Type B pancreatic cell (in vitro differentiated cells): ENCODE measurements at places on chromosomes 16 and 17. TPM values are rescaled to one million over a fixed set of nuclear protein-coding genes. Genes with fewer than 3 reads are reported as not detected.

GRCh38 chr16:1102921-1103635 lies 7.0 kb upstream of the C1QTNF8 start:
- H3K4me3 ChIP-seq: no peak overlapping the region
- no peaks in the 10 kb centered on the region for H3K4me1 ChIP-seq
- H3K27me3 ChIP-seq: peaks cover 3% of the 10 kb centered on the region
- peak; percentile 83 for DNase-seq

GRCh38 chr17:1047879-1048470 lies 51.0 kb downstream of the TIMM22 start:
- no peaks in the 10 kb centered on the region for H3K27me3 ChIP-seq
- no peak overlapping the region for H3K4me3 ChIP-seq
- peaks cover 19% of the 10 kb centered on the region for H3K4me1 ChIP-seq
- peak overlapping the region; percentile 61 for H3K27ac ChIP-seq
- H3K36me3 ChIP-seq: no peaks in the 10 kb centered on the region
- DNase-seq: no peak

GRCh38 chr16:47037396-47037745 lies 63.9 kb upstream of the DNAJA2 start:
- no peaks in the 10 kb centered on the region for H3K4me1 ChIP-seq
- peak overlapping the region; percentile 81 for H3K4me3 ChIP-seq
- no peak overlapping the region for H3K27ac ChIP-seq
- H3K27me3 ChIP-seq: peaks cover 14% of the 10 kb centered on the region

DNA sequence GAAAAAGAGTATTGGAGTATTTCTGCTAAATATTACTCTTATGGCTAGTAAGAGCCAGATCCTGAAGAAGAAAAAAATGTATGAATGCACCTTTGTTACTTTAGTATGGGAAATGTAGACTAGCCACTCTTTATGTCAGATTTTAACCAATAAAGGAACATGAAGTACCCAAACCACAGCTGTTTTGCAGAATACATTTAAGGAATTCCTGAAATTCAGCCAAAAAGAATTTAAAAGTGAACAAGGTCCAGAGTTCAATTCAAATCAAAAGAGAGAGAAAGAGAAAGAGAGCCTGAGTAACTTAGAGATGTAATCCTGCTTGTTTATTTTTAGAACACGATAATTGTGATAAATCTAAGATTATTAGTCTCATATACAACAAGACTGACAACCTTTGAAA lies 1.2 kb downstream of the KCNJ16 start:
- no peaks in the 10 kb centered on the region for H3K27me3 ChIP-seq
- peak overlapping the region; percentile 65 for H3K4me3 ChIP-seq
- DNase-seq: no peak
- H3K27ac ChIP-seq: no peak overlapping the region

DNA sequence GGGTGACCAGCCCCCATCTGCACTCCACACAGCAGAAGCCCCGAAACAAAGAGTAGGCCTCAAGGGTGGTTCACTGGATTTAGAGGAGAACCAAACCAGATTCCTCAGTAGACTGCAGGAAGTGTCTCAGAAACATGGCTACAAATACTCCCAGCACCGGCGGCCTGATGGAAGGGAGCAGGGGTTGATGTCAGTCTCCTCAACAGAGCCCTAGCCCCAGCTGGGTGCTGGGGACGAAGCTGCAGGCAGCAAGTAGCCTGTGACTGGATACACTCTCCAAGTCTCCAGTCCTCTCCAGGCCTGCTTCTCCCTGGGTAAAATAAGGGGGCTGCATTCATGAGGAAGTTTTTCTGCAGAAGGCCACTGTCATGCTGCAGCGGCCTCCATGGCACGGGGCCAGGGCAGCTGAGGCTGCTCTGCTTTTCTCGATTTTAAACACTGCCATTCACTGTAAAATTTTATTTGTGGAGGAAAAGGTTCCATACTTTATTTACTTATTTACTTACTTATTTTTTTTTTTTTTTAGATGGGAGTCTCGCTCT lies 36.7 kb upstream of the SREBF1 start:
- peaks cover 28% of the 10 kb centered on the region for H3K36me3 ChIP-seq
- DNase-seq: no peak
- no peak overlapping the region for H3K4me3 ChIP-seq
- peaks cover 46% of the 10 kb centered on the region for H3K4me1 ChIP-seq
- no peaks in the 10 kb centered on the region for H3K27me3 ChIP-seq

GRCh38 chr16:89393738-89394406 lies 96.5 kb downstream of the ANKRD11 start:
- DNase-seq: no peak
- peaks cover 35% of the 10 kb centered on the region for H3K4me1 ChIP-seq
- peaks cover 4% of the 10 kb centered on the region for H3K36me3 ChIP-seq

DNA sequence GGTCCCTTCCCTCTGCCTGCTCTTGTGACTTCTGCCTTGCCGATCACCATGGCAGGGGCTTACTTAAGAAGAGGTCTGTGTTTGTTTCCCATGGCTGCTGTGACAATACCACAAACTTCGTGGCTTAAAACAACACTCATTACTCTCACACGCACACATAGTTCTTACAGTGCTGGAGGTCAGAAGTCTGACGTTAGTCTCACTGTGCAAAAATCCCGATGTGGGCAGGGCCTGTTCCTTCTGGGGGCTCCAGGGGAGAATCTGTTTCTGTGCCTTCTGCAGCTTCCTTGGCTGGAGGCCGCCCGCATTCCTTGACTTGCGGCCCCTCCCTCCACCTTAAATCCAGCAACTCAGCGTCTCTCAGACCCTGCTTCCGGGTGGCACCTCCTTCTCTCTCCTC lies 249.2 kb upstream of the GSE1 start:
- H3K4me1 ChIP-seq: peaks cover 50% of the 10 kb centered on the region
- peak overlapping the region; percentile 95 for H3K27ac ChIP-seq
- no peaks in the 10 kb centered on the region for H3K27me3 ChIP-seq
- H3K4me3 ChIP-seq: peak overlapping the region; percentile 79
- H3K36me3 ChIP-seq: no peaks in the 10 kb centered on the region
- DNase-seq: no peak

DNA sequence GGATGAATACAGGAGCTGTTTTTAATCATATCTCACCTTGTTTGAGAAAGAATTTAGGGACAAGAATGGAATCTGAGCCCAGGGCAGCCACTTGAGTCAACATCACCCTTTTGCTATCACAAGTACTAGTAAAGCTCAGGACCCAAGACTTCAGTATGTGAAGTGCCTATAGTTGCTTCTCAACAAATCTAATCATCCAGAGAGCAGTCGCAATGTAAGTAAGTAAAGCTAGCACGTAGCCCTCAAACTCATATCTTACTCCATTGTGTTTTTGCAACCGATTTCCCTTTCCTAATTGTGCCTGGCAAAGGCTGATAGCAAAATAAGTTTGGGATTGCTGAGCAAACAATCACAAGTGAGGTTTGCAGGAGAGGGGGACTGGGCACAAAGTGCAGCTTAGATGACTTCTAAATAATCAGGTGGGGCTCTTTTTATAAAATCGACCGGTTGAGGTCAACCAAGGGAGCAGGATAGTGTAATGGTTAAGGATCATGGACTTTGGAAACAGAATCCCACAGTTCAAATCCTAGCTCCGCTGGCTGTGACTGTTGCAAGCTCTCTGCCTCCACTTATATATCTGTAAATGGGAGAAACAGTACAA lies 13.0 kb downstream of the TOB1 start:
- H3K4me3 ChIP-seq: no peak overlapping the region
- peak overlapping the region; percentile 27 for H3K27ac ChIP-seq
- DNase-seq: no peak

DNA sequence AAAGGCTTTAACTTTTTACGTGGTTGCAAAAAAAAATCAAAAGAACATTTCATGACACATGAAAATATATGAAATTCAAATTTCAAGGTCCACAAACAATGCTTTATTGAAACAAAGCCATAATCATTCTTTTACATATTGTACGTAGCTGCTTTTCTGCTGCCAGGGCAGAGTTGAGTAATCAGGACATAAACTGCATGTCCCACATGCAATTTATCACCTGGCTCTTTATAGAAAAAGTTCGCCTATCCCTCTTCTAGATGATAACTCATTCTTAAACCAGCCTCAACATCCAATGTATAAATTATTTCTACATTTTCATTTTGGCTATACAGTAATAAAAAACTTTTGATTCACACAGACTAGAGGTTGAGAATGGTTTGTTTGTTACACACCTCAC lies 154.9 kb downstream of the AXIN2 start:
- H3K27ac ChIP-seq: no peak overlapping the region
- no peaks in the 10 kb centered on the region for H3K27me3 ChIP-seq
- DNase-seq: no peak
- no peak overlapping the region for H3K4me3 ChIP-seq
- no peaks in the 10 kb centered on the region for H3K36me3 ChIP-seq

GRCh38 chr16:77692612-77693011 lies 29.7 kb upstream of the NUDT7 start:
- H3K4me3 ChIP-seq: no peak overlapping the region
- peaks cover 11% of the 10 kb centered on the region for H3K27me3 ChIP-seq
- H3K27ac ChIP-seq: no peak overlapping the region
- DNase-seq: no peak
- no peaks in the 10 kb centered on the region for H3K36me3 ChIP-seq
- no peaks in the 10 kb centered on the region for H3K4me1 ChIP-seq

- DNase-seq: no peak
- peaks cover 15% of the 10 kb centered on the region for H3K36me3 ChIP-seq
- peak overlapping the region; percentile 96 for H3K4me3 ChIP-seq
- peaks cover 42% of the 10 kb centered on the region for H3K27me3 ChIP-seq
- peaks cover 49% of the 10 kb centered on the region for H3K4me1 ChIP-seq
Measured at GRCh38 chr17:72122765-72123529, 2.1 kb downstream of the SOX9 start.

The KCNH4 gene
- total RNA-seq: not detected in 2 replicates

The PITPNC1 gene
- total RNA-seq: 13.0 and 18.7 TPM in 2 replicates

The FNDC8 gene
- not detected in 2 replicates for total RNA-seq
